ENCODE measurements at places on chromosomes 3 and 15.

DNA sequence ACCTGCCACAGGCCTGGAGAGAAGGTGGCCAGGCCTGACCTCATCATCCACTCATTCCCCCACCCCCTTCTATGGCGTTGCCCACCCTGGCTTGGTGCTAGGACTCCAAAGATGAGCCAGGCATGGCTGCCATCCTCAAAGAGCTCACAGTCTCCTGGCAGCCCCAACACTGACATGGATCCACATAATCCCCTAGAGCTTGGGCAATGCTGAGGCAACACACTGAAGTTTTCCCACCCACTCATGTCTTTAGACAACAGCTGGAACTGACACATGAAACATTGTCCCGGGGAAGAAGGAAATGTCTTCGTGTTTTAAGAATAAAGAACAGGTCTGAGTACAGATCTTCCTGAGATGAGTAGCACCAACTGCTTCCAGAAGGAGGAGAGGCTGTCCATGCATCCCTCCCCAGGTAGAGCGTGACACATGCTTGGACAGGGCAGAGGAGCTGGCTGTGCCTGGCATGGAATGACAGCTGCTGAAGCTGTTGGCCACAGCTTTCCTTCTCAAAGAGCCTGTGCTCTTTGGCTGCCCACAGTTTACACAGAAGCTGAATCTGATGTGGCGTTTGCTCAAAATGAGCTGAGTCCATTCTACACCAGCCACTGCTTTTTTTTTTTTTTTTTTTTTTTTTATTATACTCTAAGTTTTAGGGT, 70.1 kb downstream of the HOMER2 start:
- DNase-seq, result no peak

DNA sequence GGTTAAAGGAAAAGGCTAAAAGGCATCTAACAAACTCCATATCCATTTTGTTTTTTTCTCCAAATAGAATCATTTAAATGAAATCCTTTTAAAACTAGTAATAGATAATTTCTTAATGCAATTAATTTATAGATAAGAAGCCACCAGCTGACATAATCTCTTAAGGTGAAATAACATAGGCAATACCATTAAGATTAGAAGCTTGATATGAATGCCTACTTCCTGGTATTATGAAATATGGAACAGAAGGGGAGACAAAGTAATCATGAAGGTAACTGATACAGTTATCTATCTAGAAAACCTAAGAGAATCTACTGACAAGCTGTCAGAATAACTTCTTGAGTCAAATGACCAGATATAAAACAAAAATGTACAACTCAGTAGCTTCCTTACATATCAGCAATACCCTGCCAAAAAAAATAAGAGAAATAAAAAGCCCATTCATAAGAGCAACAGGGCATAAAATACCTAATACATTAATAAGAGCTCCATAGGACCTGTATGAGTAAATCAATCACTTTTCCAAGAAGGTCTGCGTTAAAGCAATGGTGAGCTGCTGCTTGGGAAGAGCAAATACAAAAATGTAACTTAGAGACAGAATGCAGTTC, 10.7 kb downstream of the EHD4 start:
- no peak for DNase-seq

DNA sequence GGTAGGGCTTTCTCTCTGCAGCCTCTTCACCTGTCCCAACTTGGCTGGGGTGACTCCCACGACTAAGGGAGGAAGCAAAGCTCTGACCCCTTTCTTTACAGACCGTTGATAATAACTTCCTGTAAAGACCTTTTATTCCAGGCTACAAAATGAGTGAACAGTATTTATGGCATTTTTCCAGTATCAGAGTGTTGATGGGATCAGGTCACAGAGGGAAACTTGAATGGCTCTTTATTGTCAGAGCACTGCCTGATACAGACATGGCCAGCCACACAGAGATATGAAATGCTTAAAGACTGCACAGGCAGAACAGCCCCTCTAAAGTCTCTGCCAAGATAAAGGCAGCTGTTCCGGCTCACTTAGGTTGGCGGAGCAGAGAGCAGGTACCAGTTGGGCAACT, 1033.9 kb upstream of the NR2F2 start:
- no peak for DNase-seq

DNA sequence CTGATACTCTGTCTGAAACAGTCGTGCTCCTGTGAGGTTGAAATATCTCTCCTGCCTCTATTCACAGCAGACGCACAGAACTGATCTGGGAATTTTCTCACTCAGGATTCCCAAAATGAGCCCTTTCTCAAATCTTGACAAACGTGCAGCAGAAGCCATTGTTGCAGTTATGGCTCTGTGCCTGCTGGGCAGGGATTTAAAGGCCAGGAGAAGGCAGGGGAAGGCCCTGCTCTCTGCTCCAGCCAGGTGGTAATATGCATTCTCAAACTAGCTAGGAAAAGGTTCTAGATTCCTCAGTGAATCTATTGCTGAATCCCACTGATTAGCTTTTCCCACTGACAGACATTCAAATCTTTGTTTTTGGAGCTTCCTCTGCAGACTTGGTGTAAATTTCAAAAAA, 2.2 kb downstream of the MINAR1 start:
- no peak for DNase-seq

- peak; percentile 90 for DNase-seq
These were observed at the start of gene ANKRD28 for GRCh38 chr3:15797642-15798303. Gene ANKRD28, minus strand, starts transcription at chr3:15797979. Its CDS starts 1,458 bp downstream, at chr3:15796521.

DNA sequence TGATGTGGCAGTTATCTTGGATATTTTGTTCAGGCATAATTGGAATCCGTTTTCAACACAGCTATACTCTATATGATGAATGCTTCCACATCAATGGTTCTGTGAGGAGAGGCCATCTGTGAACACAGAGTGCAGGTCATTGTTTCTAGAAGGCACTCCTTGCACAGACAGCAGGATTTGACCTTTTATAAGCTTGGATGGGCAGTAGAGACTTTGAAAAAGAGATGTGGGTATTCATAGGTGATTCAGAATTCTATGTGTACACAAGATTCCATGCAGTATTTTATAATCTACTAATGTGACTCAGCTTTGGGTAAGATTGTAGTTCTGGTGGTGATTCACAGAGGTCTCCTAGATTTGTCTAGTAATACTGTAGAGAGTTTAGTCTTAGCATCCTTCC, 12.5 kb downstream of the ARPP21 start:
- no peak for DNase-seq

DNA sequence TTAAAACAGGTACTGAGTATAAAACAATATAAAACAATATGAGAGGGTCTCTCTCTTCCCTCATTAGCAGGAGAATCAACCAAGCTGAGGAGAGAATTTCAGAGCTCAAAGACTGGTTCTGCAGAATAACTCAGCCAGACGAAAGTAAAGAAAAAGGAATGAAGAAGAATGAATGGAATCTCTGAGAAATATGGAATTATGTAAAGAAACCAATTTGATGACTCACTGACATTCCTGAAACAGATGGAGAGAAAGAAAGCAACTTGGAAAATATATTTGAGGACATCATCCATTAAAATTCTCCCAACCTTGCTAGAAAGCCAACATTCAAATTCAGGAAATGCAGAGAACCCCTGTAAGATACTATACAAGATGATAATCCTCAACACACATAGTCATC, 630.9 kb downstream of the PYDC2 start:
- peak; percentile 61 for DNase-seq

DNA sequence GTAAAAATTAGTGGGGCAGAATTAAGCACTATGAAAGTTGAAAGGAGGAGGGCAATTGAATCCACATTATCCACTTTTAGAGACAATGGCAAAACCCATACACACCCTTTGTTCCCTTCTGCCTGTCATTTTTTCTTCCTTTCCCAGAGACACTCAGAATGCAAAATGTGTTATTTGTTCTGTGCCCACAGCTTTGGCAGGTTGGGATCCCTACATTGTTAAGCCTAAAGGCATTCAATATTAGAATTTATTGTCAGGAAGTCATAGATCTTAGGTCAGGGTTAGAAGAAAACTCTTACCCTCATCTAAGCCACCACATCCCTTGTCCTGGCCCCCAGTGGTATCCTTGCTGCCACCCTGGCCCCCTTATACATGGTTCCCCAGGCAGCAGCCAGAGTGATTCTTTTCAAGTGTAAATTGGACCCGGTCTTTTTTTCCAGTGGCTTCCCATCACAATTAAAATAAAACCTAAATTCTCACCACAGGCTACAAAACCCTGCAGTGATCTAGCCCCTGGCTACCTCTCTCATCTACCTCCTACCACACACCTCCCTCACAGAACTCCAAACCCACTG, 470.1 kb upstream of the ATP11B start:
- no peak for DNase-seq

DNA sequence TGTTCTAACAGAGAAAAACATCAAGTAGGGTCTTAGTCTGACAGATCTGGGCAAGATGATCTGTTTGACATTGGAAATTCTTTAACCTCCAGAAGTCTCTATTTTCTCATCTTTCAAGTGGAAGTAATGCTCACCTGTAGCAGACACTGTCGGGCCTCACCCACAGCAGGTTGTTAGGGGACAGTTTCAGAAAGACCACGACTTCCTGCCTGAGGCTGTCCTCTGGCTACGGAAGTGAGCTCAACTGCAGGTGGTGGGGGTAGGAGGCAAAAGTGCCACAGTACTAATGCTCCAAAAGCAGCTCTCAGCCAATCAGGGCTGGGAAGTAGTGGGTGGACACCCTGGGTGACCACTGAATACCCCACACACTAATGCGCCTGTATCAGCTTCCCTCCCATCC, 111.4 kb upstream of the TOPAZ1 start:
- DNase-seq, result no peak

GRCh38 chr15:80904998-80905397, 84.6 kb downstream of the MESD start:
- DNase-seq, result no peak

DNA sequence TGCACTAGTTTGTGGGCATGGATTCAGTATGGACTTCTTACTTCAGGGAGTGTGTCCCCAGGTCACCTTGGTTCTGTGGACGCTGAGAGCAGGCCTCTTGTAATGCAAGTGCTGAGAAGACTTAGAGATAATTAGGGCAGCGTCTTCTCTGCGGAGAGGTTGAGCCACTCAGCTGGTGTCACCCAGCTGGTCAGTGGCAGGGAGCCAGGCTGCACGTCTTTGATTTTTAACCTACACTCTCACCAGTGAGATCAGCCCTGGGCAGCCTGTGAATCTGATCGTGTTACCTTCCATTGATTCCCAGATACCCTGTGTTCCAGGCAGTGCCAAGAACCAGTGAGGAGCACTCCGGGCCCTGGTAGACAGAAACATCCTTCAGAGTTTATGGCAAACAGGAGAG, 92.6 kb downstream of the SLCO3A1 start:
- DNase-seq, result no peak

GRCh38 chr3:178195824-178196223, 340.4 kb upstream of the KCNMB2 start:
- no peak for DNase-seq

DNA sequence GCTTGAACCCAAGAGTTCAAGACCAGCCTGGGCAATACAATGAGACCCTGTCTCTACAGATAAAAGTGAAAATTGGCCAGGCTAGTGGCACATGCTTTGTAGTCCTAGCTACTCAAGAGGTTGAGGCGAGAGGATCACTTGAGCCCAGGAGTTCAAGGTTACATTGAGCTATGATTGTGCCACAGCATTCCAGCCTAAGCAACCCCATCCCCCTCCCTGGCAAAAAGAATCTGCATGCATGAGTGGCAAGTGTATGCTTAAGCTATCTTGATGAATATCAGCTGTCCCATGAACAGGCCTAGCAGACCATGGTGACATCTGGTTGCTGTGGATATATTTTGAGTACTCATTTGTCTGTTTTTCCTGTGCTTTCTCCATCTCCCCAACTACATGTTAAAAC, 4.7 kb downstream of the ATRIP start:
- no peak for DNase-seq

GRCh38 chr3:38270606-38271005, 5.0 kb downstream of the SLC22A13 start:
- no peak for DNase-seq

DNA sequence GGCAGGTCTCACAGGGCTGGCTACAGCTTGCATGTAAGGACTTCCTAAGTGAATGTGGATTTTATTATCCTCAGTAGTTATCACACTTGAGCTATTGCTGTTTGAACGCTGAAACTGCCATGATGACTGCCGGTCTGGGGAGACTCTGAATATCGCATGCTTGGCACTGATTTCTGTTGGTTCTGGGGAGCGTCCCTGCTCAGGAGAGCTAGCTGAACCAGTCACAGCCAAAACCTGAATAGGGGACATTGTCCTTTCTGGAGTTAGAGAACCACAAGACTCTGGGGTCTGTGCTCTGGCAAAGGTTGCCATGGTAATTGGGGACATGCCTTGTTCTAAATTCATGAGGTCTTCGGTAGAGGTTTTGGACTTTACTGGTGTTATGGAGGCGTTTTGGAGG, 30.8 kb downstream of the CMSS1 start:
- DNase-seq, result no peak

DNA sequence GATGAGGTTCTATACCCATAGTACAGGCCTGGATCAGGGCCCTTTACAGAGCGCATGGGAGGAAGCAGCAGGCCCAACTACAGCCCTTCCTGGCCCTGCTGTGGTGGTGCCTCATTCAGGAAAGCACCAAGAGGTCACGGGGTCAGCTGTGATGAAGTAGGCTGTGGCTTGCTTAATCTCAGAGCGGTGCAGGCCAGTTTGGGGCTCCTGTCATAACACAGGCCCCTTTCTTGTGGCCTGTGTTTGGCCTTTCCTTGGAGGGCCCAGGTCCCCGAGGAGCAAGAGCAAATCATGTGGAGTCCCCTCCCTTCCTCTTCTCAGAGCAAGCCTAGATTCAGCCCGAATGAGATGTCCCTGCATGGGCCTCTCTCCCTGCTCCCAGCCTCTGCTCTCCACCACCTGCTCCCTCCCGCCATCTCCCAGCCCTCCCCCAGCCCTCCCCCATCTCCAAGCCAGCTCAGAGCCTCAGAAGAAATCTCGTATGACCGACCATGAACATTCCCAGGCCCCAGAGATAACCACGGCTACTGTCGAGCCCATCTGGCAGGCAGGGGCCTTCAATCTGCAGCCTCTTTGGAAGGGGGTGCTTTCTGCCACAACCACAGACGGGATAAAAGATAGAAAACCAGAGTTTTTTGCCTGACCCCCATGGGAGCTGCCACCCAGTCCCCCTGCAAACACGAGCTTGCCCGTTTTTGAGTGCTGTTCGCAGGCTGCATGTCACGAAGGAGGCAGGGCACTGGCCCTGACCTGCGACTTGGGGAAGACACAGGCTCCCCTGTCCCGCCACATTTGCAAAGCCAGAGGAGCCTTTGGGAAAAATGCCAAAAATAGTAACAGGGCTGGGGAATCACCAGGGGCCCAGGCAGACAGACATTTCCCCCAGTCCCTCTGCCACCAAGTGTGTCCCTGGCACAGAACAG, 32.3 kb upstream of the DUSP7 start:
- DNase-seq, result no peak

DNA sequence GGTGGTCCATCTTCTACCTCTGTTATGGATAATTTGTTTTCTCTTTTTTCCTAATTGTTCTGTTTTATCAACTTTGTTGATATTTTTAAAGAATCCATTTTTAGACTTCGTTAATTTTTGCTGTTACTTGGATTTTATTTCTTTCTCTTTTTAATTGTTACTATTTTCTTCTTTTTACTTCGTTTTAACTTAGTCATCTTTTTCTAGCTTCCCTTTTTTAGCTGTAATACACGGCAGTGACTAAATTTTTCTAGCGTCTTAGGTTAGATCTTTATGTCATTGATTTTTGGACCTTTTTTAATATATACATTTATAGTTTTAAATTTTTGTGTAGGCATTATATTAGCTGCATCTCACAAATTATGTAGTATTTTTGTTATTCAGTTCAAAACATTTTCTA, 33.1 kb downstream of the ARIH2 start:
- no peak for DNase-seq

All from HS-27A (cell line).